ENCODE measurements at places on chromosomes 1 and 21.

DNA sequence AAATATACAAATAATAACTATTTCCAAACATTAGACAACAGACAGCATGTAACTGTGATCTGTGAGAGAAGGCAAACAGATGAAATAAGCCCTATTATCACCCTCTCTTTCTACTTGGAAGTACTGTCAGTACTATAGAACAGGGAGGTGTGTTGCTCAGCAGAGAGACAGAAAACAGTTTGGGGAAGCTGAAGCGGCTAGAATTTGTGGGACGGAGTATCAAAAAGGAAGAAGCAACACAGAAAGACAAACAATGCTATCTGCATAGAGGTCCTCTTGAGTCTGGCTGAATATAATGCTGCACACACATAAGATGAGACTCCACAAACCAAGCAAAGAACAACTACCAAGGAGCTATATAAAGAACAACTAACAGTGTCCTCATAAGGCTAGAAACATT is 59.4 kb downstream of the ZZZ3 start:
- no peak for DNase-seq

- DNase-seq, result no peak
These were observed 40.2 kb upstream of the KIF1B start for GRCh38 chr1:10170239-10170574.

- DNase-seq, result no peak
These were observed 28.0 kb upstream of the USP25 start for GRCh38 chr21:15701830-15702229.

- no peak for DNase-seq
These were observed 43.3 kb downstream of the PHC2 start for GRCh38 chr1:33387625-33388024.

DNA sequence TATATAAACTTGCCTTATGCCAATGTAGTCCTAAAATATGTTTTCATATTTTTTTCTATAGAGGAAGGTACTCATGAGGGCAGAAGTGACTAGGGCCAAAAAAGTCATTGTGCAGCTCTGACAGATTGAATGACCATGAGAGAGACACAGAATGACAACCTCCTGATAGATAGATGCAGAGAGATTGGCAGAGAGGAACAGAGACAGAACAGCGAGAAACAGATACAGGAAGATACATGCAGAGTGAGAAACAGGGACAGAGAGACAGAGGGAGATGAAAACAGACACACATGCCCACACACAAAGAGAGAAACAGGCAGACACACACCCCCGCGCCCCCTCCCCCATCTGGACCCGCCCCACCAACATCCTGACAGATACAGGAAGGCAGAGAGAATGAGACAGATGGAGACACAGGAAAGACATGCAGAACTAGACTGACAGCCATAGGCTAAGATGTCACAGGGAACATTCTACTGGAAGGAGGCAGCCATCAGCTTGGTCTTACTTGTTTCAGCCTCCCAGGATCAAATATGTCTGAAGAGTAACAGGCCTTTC is 211.1 kb downstream of the ST6GALNAC3 start:
- DNase-seq, result no peak

Measured in SIG-M5 (cell line).